Naive thymus-derived CD8-positive, alpha-beta T cell (primary cell): ENCODE measurements at places on chromosomes 11 and 22. TPM values are rescaled to one million over a fixed set of nuclear protein-coding genes. Genes with fewer than 3 reads are reported as not detected.

DNA sequence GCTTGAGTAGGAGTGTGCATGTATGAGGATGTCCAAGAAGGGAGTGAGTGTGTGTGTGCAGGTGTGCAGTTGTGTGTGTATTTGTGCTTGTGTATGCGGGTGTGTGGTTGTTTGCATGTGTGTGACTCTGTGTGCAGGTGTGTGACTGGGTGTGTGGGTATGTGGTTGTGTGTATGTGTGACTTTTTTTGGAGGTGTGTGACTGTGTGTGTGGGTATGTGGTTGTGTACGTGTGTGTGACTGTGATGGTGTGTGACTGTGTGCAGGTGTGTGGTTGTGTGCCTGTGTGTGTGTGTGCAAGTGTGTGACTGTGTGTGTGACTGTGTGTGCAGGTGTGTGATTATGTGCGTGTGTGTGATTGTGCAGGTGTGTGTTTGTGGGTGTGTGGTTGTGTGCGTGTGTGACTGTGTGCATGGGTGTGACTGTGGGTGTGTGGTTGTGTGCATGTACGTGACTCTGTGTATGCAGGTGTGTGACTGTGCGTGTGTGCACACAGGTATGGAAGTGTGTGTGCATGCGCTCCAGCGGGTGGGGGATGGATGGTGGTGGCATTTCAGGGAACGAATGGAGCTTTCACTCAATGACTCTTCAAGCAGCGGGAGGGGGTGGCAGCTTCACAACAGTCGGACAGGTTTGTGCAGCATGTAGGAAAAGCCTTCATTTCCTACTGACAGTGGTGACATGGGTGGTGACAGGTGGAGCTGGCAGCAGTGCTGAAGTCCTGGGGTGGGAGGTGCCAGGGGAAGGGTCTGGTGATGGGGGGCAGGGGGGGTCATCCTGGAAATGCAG, 47.6 kb downstream of the CACNA1I start:
- peaks cover 18% of the 10 kb centered on the region for H3K27me3 ChIP-seq
- no peak overlapping the region for H3K4me3 ChIP-seq
- peaks cover 16% of the 10 kb centered on the region for H3K4me1 ChIP-seq
- H3K27ac ChIP-seq, result no peak overlapping the region
- no peaks in the 10 kb centered on the region for H3K36me3 ChIP-seq
- no peak for DNase-seq

DNA sequence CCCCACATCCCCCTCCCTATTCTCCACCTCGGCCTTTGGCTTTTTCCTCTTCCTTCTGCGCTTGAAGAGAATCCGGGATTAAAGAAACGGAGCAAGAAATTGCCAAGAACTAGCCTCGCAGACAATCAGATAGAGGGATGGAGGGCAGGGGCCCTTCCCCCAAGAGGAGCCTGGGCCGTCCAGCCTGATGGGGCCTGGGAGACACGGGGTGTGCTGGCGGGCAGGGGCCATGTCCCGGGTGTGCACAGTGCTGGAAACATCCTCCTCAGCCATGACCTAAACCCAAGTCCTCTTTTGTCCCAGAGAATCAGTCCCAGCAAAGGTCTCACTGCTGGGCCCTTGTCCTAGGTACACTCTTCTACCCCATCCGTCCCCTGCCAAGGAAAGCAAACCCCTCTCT, 47.7 kb upstream of the LMO1 start:
- no peak for DNase-seq
- no peak overlapping the region for H3K4me3 ChIP-seq
- no peaks in the 10 kb centered on the region for H3K36me3 ChIP-seq

GRCh38 chr11:57597916-57598830, 688 bp downstream of the SERPING1 start:
- H3K4me3 ChIP-seq, result no peak overlapping the region
- no peaks in the 10 kb centered on the region for H3K36me3 ChIP-seq
- peaks cover 4% of the 10 kb centered on the region for H3K4me1 ChIP-seq
- H3K27ac ChIP-seq, result no peak overlapping the region

DNA sequence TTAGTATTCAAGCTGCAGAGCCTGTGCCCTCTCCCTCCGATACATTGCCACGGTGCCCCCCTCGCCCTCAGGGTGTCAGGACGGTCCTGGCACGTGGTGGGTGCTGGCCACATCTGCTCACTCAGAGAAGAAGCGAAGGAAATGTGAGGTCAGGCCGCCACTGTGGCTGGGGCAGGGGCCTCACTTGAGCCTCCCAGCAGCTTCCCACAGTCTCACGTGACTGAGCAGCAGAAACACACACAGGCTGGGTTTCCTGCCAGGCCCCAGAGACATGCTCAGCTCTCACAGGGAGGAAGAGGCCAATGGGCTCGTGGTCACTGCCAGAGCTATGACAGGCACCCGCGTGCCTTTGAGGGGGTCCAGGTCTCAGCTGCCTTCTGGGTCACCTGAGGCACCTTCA, 37.9 kb upstream of the PRR5 start:
- peak overlapping the region; percentile 90 for H3K27ac ChIP-seq
- peak overlapping the region; percentile 50 for H3K4me3 ChIP-seq
- no peaks in the 10 kb centered on the region for H3K27me3 ChIP-seq
- no peak for DNase-seq

DNA sequence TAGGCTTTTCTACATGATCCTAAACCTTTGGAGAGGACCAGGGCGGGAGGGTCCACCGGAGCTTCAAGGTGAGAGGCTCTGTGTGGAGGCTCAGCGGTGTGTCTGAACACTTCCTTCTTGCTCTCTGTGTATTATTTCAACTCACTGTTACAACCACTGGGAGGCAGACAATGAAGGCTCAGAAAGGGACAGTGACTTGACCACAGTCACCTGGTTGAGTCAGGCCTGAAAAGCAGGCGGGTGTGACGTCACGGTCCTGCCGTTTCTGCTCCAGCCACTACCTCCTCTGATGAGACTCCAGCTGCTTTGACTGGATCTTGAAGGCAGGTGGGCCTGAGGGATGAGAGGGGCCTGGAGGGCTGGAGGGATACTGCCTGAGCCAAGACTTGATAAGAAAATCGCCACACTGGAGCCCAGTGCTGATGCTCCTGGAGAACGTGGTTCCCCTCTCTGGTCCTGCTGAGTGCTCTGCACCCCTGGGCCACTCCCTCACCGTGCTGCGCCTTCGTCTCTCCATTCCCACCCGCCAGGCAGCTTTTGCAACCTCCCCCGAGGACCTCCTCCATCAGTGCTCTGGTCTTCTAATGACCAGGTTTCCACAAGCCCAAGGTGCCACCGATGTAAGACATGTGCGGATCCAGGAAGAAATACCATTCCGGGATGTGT, 27.9 kb downstream of the KCNC1 start:
- DNase-seq, result no peak
- no peaks in the 10 kb centered on the region for H3K4me1 ChIP-seq
- H3K4me3 ChIP-seq, result no peak overlapping the region
- H3K27me3 ChIP-seq, result peaks cover 2% of the 10 kb centered on the region

GRCh38 chr11:765025-765801, 12.1 kb downstream of the GATD1 start:
- no peaks in the 10 kb centered on the region for H3K4me1 ChIP-seq
- no peaks in the 10 kb centered on the region for H3K27me3 ChIP-seq
- H3K36me3 ChIP-seq, result no peaks in the 10 kb centered on the region
- no peak overlapping the region for H3K4me3 ChIP-seq
- DNase-seq, result peak; percentile 64
- peak overlapping the region; percentile 67 for H3K27ac ChIP-seq

SPA17 gene
- total RNA-seq, result 0.73 TPM

DERL3 gene
- total RNA-seq, result 2.0 TPM

SLC16A8 gene
- not detected for total RNA-seq

MAPK1 gene
- 119 TPM for total RNA-seq

APOL5 gene
- not detected for total RNA-seq

TRIM48 gene
- not detected for total RNA-seq

OOSP4B gene
- not detected for total RNA-seq

TRIM51 gene
- not detected for total RNA-seq

KCNJ1 gene
- not detected for total RNA-seq

OR52K1 gene
- not detected for total RNA-seq
